Suppressor macrophage treated with lipopolysaccharide for 4 hours (primary cell): ENCODE measurements at places on chromosomes 5 and 9.
A peak's percentile ranks its signal among the peaks of the same experiment; 100 is the strongest.

- DNase-seq: no peak
Measured at GRCh38 chr5:9059920-9060691, 485.8 kb downstream of the SEMA5A start.

- DNase-seq: peak; percentile 95
Measured at GRCh38 chr5:148186248-148187003, 16.4 kb upstream of the SPINK6 start.

DNA sequence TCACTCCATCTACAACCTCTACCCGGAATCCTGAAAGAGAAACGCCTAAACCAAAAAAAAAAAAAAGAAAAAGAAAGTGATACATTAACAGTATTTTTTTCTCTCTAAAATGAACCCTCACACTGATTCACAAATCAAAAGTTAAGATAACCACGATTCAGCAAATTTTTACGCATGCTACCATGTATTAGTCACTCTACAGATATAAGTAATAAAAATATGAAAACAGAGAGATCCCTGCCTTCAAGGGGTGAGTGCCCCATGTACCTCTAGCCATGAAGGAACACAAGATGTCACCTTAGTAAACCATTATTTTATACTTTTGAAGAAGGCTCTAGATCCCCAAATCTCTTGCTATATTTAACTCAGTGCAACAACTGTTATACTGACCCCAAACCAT, 33.4 kb downstream of the CEMIP2 start:
- DNase-seq: no peak

GRCh38 chr5:142783601-142784341, 13.6 kb downstream of the ARHGAP26 start:
- DNase-seq: peak; percentile 76

GRCh38 chr9:134538856-134539566, 102.6 kb upstream of the COL5A1 start:
- no peak for DNase-seq
